ENCODE measurements at places on chromosomes 4 and X.

GRCh38 chrX:20685652-20686051 is 418.9 kb upstream of the RPS6KA3 start:
- no peak for DNase-seq

GRCh38 chr4:78667764-78668163 is 108.4 kb upstream of the BMP2K start:
- no peak for DNase-seq

- DNase-seq, result no peak
These were observed 208.8 kb downstream of the STK32B start for GRCh38 chr4:5260121-5260520.

DNA sequence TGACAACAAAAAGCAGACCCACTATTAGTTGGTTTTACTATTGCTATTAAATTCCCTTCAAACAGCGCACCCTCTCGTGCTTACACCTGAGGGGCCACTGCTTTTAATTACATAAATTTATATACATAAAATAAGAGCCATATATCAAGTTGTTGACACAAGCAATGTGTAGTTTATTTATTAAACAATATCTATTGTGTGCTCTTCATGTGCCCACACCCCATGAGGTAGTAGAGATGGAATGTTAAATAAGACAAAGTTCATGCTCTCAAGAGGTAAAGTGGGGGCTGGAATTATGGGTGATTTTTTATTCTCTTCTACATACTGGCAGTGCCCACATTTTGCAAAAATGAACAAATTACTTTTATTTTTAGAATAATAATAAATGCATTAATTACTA is 47.3 kb downstream of the KCNIP4 start:
- DNase-seq, result no peak

DNA sequence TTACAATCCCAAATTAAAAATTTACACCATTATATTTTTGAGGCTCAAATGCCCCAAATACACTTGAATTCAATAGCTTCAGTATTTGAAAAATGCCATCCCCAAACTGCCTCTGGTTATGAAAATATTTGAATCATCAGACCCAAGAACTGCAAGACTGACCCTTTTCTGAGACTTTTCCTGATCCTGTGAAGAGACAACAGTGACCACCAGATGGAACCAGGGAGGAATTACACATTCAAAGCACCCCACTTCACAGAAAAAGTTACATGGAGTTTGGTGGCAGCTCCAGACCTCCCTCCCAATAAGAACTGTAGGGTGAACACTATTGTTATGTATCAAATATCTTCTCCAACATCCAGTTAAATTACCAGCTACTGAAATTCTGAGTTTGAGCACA is 44.0 kb upstream of the SCD5 start:
- no peak for DNase-seq

GRCh38 chr4:137531986-137532868 is at the start of gene PCDH18:
Gene PCDH18, minus strand, starts transcription at chr4:137532494. Its CDS starts 406 bp downstream, at chr4:137532088.
- DNase-seq, result peak; percentile 31

DNA sequence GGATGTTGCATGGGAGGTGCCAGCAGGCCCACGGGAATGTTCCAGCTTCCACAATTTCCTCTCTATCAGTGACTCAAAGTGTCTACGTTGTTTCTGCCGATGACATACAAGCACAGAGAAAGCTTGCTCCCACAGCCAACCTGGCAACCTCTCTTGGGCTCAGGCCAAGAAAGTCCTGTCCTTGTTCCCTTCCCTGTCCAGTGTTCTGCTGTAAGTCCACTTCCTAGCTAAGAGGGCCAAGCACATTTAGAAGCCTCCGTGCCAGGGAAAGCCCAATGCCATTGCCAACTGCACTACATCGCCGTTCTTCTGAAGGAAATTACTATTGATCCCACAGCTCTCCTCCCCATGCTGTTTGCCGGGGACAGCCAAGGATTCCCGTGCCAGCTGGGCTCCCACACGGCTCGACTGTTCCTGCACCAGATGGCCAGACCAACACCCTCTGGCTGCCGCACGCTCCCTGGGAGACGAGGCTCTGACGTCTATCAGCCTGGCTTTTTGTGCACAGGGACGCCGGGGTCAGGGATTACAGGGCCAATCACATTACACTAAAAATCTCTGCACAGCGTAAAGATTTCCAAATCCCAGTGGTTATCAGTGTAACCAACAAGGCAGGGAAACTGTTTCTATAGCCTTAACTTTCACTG is 284.0 kb downstream of the BCOR start:
- no peak for DNase-seq

- no peak for DNase-seq
These were observed 28.3 kb upstream of the BTC start for GRCh38 chr4:74822603-74823002.

DNA sequence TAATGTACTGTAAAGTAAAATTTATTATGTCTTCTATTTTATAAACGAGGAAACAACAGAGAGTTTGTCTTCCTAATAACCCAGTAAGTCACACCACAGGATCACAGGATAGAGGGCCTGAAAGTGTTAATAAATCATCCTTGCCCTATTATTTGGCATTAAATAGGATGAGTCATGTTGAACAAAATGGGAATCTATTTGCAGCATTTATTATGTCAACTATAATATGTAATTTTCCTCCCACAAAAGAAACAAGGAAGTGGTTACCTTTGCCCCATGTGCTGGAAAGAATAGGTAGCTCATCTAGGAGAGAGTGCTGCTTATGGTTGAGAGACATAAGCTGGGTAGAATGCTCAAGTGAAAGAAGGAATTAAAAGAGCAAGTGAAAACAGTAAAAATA is 237.6 kb upstream of the NDST3 start:
- no peak for DNase-seq

DNA sequence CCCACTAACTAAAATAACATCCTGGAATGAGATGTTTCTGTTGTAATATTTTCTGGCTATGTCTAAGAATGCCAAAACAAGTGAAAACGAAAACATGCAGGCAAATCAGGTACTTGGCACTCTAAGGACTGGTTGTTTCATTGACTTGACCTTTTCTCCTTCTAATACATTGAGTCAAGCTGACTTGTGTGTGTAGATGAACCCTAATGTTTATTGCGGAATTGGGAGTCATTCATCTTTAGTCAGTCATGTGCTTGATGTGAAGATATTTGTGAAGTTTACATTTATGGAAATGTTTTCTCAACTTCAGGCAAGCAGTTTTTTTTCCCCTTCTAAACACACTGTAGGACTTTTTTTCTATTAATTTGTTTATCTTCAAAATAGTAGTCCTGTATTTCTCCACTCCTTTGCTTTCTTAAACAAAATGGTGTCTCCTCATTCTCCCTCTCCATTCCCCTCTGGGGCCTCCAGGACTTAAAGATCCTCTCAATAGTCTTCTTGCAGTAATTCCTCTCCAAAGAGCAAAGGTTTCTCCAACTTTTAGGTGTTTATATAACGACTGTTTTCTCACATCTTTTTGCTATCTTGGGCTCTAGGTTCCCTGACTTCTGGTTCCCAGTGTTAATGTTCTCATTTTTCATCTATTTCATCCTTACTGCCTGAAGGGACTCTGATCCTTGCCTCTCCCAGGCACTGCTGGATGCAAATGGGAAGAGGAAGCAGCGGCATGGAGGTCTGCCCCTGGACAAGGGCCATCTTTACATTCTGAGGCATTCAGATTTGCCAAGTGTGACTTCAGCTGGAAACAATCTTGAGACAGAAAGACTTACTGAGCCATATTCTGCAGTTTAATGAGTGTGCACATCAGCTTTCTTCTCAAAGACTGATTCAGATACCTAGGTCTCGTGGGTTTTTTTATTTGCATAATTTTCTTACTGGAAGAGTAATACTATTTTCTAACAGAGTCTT is 166.4 kb downstream of the ARHGAP6 start:
- DNase-seq, result no peak

DNA sequence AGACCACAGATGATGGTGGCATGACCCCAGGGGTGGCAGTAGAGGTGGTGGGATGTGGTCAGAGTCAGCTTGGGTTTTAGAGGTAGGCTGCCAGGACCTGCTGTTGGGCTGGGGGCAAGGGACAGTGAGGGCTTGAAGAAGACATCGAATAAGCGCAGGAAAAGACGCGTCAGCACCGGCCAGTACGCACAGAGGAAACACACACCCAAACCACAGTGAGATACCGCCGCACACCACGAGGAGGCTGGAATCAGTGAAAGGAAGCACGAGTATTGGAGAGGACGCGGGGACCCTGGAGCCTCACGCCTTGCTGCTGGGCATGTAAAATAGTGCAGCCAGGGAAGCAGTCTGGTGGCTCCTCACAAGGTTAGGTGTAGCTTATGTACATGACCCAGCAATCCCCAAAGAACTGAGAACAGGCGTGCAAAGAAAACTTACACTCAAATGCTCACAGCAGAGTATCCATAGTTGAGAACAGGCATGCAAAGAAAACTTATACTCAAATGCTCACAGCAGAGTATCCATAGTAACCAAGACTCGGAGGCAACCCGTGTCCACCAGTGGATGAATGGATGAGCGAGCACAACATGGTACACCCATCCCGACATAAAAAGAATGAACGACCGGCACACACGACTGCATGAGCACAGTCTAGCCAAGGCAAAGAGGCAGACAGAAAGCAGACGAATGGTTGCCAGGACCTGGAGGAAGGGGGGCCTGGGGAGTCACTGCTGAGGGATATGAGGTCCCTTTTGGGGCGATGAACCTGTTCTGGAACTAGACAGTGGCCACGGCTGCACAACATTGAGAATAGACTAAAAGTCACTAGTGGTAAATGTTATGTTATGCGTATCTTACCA is 13.3 kb downstream of the PDZD4 start:
- DNase-seq, result peak; percentile 68

- no peak for DNase-seq
These were observed 50.7 kb downstream of the UBE2NL start for GRCh38 chrX:143934542-143934941.

- no peak for DNase-seq
These were observed 85.1 kb upstream of the AP1S2 start for GRCh38 chrX:15939737-15940136.

GRCh38 chrX:100948557-100948956 is 19.8 kb upstream of the XKRX start:
- DNase-seq, result no peak

DNA sequence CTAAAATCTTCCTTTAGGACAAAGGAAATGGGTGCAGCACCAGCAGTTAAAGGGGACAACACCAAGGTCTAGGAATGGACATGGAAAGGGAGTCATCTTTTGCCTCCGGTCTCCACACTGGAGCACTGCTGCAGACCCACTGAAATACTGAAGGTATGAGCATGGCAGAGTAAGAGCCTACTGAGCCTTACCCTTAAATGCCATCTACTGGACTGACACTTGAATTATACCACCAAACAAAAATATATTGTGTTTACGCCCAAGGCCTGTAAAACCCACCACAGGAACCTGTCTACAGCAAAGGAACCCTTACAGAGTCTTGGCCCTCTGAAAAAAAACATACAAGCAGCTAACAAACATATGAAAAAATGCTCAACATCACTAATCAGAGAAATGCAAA is 443.4 kb downstream of the CCSER1 start:
- DNase-seq, result no peak

- DNase-seq, result no peak
These were observed 4.8 kb downstream of the ARX start for GRCh38 chrX:25010784-25011588.

- no peak for DNase-seq
These were observed 360.3 kb upstream of the NOCT start for GRCh38 chr4:138655286-138655685.
